ENCODE measurements at places on chromosomes 12 and 14.
A peak's percentile ranks its signal among the peaks of the same experiment; 100 is the strongest.

DNA sequence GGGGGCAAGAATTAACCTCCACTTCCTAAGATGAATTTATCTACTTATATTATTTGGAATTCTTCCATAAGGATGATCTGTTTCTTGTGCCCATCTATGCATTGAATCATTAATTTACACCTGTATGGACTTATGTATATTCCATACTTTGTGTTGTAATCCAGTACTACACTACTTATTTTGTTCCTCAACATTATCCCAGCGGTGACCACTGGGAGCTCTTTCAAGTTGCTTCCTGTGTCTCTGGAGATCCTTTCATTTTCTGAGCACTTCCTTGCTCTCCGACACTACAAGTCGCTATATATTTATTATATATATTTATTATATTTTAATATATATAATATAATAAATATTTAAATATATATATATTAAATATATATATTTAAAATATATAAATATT, 54.9 kb upstream of the SCN8A start:
- DNase-seq, result no peak

DNA sequence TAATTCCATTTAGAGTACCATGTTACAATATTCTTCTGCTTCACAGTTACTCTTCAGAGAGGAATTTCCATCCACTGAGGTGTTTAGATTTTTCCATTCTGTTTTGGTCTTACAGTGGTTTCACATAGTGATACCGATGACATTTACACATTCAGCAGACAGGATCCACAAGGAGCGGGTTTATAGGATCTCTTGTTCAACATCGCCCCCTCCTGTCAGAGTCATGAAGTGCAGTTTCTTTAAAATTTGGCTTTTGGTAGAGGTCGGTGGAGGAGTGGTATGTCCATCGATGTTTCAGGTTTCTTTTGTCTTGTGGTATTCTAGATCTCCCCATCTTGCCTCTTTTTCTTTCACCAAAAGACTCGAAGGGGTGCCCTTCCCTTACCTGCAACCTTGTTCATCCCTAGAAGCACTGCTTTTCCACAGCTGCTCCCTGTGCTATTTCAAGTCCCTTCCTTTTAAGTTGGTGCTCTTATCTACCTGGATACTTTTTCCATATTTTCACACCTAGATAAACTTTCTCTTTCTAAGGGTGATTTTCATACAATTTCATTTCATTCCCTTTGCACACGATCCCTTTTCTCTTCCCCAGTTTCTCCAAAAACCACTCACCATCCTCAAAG, 181.3 kb downstream of the ITPR2 start:
- peak; percentile 22 for DNase-seq

DNA sequence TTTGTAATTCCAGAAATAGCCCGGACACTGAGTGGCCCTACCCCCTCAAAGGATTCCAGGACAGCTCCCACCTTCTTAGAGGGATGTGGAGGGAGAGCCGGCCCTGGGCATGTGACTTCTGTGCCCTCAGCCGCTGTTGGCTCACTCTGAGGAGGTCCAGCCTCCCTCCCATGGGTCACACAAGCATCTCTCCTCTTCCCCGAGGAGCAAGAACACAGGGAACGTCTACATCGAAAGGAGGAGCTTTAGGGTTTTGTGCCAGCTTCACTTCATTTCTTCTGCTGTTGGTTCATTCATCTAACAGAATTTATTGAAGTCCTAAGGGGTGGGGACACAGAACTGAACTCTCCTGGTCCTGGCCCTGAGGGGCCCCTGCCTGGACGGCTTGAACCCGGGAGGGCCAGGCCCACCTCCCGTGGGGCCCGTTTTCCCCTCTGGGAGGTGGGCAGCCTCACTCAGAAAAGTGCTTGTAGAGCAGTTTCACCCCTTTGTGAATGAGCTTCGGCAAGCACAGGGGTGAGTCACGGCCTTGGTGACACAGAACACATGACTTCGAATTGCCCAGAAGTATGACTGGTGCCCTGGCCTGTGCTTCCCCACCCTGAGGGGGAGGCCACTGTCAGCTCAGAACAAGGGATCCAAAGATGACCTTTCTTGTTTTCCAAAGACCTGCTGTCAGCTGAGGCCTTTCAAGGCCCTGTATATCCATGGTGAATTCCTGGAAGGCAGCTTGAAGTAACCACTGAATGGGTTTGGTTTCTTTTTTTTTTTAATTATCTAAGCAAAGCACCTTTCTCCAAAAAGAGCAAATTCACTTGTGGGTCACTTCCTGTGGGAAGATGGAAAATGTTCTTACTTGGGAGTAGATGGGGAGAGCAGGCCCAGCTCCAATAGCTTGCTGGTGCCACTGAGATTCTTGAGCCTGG, 39.2 kb downstream of the NFKBIA start:
- peak; percentile 67 for DNase-seq

- no peak for DNase-seq
Measured at GRCh38 chr12:102484017-102484416, 3.7 kb upstream of the IGF1 start.

GRCh38 chr12:50086148-50086547, 1.0 kb downstream of the SMARCD1 start:
- DNase-seq, result no peak

DNA sequence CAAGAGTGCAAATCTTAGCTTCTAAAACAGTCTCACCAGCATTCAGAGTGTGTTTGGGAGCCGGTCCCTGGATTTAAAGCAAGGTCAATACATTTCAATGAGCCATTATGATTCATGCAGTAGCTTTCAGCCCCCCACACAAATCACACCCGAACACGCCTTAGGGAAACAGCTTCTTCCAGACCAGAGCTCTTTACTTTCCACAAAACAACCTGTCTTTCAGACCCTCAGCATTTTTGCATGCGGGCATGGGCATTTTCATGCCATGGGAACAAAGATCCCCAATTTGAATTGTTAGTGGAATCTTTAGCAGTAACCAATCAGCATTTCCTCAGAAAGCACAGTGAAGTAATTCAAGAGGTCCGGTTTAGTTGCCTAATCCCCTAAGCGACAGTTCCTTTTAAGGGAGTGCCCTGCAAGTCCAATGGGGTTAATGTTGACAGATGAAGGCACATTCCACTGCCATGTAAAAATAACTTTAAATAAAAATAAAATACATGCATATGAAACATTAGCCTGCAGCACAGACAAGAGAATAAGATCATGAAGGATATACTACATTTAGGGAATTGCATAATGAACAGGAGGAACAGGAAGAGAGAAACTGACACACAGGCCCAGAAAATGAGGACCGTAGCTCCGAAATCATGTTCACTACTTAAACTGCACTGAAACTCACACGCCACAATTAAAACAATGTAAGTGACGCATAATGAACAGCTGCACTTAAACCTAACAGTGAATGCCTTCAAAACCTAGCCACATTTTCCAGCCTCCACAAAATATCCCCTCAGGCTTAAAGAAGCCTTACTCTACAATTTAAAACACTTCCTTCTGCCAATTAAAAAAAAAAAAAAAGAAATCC, 4.0 kb downstream of the VPS37B start:
- no peak for DNase-seq

DNA sequence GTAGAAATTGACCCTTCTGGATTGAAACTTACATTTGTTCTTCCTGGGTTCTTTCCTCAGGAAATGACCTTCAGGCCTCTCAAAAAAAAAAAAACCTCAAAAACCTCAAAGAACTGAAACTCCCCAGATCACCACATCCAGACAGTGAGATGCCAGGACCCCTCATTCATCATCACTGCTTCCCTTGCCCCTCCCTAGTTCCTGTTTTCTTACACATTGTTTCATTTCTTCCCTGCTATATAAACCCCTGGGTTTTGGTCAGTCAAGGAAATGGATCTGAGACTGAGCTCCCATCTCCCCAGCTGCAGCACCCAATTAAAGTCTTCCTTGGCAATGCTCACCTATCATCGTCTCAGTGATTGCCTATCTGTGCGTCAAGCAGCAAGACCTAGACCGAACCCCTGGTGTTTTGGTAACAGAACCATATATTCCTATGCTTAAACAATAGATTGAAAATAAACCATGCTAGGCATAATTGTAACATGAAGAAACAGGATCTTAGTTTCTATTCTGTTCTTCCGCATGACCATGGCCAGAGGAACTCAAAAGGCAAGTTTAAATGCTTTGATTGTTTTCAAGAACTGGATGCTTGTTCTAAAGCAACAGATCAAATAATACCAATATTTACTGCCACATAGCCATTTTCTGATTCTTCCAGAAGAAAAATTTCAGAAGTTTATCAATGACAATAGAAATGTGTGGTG, 108.0 kb upstream of the MAX start:
- DNase-seq, result no peak

- DNase-seq, result no peak
Measured at GRCh38 chr12:49482095-49483051, 56.5 kb upstream of the KCNH3 start.

DNA sequence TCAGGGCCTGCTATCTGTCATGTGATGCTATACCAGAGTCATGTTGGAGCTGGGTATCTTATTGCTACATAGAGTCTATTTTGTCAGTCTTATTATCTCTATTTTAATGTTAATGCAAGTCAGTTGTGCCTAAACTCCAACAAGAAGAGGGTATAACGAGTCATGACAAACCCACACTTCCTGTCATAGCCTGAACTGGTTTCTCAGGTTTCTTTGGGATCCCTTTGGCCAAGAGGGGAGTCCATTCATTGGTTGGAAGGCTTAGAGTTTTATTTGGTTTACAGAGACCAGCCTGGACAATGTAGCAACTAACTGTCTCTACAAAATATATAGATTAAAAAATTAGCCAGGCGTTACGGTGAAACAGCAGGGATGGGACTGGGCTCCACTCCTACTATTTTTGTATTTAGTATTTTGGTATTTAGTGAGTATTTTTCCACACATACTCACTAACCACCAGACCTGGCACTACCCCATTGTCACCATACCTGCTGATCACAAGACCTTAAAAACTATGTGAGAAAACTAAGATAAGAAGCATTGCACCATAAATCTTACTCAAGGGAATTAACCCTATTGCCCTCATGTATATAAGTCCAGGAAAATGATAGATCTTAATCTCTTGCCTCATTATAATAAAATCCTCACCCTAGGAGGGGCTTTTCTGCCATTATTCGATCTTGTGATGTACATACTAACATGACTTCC, 387.5 kb downstream of the IPO8 start:
- DNase-seq, result no peak

DNA sequence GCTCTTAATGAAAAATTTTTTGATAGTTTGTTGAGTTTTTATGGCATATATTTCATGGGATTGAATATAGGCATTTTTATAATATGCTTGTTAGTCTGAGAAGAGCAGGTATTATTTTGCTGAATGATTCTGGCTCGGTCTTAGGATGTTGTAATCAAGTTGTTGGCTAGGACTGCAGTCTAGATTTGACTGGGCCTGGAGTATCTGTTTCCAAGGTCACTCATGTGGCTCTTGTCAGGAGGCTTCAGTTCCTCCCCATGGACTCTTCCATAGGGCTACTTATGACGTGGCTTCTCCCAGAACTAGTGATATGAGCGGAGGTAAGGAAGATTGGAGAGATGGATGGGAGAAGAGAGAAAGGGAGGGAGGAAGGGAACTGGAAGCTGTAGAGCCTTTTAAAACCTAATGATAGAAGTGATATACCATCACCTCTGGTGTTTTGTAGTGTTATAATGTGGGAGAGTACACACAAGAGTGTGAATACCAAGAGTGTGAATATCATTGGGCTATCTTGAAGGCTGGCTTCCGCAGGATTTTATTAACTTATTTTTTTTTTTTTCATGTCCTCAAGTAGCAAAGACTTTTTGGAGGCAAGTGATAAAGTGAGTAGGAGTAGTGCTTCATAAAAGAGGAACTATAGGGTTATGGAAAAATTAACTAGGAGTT, 4.4 kb downstream of the MNAT1 start:
- no peak for DNase-seq

DNA sequence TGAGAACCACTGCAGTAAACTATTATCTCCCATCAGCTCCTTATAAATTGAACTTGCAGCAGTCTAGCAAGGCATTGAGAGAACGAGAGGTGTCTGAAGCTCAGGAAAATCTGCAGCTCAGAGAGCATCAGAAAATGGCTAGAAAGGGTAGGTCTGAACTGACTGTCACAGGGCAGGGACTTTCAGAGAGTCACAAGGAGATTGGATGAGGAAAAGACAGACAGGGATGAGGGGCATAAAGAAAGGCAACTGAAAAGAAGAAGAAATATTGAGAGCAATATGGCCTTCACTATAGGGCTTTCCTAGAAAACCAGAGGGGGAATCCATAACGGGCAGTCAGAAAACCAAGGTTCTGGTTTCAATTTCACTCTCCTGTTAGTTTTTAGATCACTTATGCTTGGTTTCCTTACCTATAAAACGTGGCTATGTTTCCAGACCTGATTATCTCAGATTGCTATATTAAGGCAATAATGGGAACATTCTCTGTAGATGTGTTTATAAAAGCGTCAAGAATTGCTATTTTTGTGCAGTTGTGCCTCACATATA, 40.9 kb downstream of the PDE6H start:
- no peak for DNase-seq

GRCh38 chr12:34393086-34393820, 371.0 kb downstream of the ALG10 start:
- DNase-seq, result no peak

GRCh38 chr14:64213086-64213485, 81.1 kb downstream of the ESR2 start:
- DNase-seq, result no peak

GRCh38 chr12:88816201-88816600, 235.9 kb upstream of the KITLG start:
- no peak for DNase-seq

GRCh38 chr12:46110223-46110611, 119.8 kb upstream of the SCAF11 start:
- DNase-seq, result no peak

DNA sequence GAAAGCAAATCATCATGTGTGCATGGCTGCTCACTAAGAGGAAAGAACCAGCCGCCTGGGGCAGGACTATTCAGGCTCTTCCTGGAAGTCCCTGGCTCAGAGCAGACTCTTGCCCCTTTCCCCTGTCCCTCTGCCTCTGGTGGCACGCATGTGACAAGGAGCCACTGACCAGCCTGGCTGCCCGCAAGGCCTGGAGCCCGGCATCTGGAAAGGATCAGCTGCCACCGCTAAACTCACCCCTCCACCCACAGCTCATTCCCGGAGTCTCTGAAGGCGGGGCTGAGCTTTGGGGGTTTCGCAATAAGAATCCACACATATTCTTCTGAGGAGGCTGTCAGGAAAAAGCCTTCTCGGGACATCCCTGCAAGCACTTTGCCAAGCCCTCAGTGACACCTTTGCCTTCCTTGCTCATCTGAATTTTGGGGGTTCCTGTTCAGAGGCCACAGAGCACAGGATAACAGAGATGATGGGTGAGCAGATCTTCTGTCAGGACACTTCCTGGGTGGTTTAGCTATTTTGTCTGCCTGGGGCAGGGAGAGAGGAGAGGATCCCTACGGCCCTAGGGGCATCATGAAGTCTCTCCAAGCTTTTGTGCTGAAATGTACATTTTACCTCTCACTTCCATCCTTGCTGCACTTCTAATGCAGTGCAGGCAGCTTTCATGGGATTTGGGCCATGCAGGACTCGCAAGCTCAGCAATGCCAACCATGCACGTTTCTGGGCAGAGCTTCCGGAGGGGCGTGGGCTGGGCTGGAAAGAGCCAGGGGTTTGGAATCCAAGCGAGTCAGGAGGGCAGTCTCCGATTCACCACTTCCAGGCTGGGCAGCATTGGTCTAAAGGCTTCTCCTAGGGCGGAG, 124.8 kb upstream of the MAP1LC3B2 start:
- no peak for DNase-seq

- DNase-seq, result no peak
Measured at GRCh38 chr14:76644855-76645518, 116.3 kb upstream of the VASH1 start.
